Activated T-cell treated with anti-CD3 and anti-CD28 coated beads for 24 hours (primary cell): ENCODE measurements at places on chromosomes 1 and 21.

DNA sequence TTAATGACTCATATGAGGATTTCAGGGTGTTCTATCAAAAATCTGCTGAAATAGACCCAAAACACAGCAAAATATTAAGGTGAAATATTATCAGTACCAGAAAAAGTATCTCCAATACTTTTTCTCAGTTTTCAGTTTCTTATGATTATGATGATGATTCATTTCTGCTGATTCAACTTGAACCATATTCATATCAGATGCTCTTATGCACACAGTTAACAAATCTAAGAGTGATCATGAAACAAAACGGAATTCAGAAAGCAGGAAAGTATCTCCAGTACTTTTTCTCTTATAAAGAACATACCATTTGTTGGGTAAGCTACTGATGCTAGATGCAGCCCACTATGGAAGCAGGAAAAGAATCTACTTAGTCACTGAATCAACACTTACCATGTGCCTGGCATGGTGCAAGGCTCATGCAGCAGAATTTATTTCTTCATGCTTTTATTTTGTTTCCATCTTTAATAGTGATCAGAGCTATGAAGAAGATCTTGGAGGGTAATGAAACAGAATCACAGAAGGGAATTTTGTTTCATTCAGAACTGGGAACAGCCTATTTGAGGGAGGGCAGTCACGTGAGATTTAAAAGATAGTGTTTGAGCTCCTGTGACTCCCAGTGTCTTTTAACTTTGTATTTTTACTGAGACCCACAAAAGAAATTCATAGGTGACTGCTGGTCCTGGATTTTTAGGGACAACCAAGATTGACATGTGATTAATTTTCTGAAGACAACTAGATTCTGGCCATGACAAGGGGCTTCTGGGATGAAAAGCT, 480.6 kb downstream of the SETD4 start:
- DNase-seq = no peak

GRCh38 chr21:41478319-41479177, 29.4 kb downstream of the TMPRSS2 start:
- DNase-seq = no peak

DNA sequence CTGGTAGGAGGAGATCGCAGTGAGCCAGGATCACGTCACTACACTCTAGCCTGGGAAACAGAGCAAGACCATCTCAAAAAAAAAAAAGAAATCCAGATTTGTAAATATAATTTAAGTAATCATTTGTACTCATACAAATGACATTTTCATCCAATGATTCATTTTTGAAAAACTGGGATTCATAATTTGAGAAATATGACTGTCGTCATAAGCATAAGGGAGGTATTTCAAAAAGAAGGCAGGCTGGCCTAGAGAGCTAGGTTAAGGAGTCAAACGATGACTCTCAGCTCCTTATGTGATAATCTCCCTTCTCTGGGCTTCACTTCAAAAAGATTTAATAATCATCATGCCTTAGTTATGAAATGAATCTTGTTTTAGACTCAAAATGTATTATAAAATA, 2.3 kb downstream of the GART start:
- DNase-seq = no peak

DNA sequence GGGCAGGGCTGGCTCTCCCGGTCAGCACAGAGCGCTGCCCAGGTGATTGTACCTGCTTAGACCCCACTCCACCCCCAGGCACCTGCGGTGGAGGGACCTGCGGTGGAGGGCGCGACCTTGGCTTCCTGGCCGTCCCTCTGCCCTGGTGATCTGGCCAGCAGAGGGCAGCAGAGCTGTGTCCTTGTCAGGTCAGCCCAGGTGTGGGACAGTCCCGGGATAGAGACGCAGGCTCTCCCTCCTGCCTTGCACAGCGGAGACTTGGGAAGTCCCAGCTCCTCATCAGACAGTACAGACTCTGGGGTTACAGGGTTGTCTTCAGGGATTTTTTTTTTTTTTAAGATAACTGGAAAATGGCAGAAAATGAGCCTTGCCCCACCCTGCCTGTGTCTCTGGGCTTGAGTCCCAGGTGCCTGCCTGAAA, 10.0 kb downstream of the SLX9 start:
- peak; percentile 69 for DNase-seq

DNA sequence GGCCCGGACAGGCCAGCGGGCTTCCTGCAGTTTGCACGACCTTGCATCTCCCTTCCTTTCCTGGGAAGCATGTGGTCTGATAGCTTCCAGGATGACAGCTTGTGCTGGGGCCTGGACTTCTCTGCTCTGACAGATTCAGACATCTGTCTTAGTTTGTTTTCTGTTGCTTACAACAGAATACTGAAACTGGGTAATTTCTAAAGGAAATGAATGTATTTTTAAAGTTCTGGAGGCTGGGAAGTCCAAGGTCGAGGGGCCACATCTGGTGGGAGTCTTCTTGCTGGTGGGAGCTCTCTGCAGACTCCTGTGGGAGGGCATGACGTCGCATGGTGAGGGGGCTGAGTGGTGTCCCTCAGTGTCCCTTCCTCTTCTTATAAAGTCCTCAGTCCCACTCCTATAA, 35.3 kb upstream of the TENT5B start:
- no peak for DNase-seq
